ENCODE measurements at places on chromosomes 16 and 17. TPM values are rescaled to one million over a fixed set of nuclear protein-coding genes. Genes with fewer than 3 reads are reported as not detected.

HOXB2 gene
- total RNA-seq, result 6.5 TPM

GOT2 gene
- total RNA-seq, result 20.3 TPM

ZNHIT3 gene
- 20.9 TPM for total RNA-seq

SLC52A1 gene
- 0.28 TPM for total RNA-seq

CHD9NB gene
- total RNA-seq, result 2.3 TPM

Data from regular cardiac myocyte (primary cell).